NCI-H1048 (cell line): ENCODE measurements at places on chromosomes 11 and 22.

DNA sequence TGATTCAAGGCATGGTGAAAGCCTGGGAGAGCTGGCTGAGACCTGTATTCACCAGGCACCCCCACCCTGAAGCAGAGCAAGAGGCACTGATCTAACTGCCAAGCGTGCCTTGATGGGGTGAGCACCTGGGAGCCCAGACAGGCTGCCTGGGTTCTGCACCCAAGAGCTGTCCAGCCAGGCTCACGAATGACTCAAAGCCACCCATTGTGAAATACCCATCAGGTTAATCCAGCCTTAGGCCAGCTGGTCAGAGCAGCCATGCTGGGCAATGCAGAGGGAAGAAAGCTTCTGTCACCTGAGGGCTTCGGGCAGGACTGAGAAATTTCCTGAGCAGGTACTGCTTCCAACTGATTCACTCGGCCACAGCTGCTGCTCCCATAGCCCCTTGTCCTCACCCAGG is 22.1 kb downstream of the THOC5 start:
- DNase-seq, result no peak

DNA sequence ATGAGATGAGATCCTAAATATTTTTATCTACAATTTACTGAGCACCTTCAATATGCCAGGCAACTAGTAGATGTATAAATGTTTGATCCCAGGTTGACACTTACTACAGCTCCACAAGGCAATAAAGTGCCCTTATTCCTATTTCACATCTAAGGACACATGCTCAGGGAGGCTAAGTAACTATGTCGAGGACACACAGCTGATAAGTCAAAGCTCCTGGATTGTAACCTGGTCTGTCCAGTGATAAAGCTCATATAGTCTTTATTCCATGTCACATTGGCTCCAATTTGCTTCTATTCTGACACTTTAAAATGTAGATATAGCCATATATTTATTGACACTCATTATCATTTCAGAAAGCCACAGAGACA is 93.8 kb upstream of the BMAL1 start:
- DNase-seq, result no peak

DNA sequence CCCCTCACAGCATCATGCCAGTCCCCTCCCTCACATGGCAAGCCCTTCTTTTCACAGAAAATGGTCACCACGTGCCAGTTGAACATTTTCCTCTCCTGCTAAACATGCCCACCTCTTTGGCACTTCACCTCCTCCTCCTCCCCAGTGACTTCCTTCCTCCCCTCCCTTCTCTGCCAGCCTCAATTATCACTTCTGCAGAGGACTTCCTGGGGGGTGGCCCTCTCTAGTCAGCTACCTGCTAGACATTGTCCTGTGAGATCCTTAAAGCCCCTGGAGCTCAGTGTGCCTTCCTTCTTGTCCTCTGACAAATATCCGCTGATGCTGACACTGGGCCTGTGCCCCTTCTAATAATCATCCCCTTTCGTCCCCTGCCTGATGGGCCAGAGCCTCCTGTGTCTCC is 43.2 kb upstream of the E2F8 start:
- no peak for DNase-seq

DNA sequence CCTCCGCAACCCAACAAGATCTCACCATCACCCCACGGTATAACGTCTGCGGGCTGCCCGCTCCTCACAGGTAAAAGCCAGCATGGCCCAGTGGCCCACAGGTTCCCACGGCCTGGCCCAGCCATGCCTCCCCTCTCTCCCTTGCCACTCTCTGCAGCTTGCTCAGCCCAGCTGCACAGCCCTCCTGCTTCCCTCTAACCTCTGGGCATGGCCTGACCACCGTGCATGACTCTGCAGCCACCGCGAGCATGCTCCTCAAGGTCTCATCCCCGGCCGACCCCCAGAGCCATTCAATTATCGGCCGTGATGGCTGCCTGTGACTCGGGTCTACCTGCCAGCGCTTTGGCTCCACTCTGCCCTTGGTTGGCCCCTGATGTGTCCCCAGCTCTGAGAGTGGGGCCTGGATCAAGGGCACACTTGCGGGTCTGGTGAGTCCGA is 185.5 kb downstream of the CTTN start:
- DNase-seq, result no peak

GRCh38 chr22:41078931-41079330 is 13.5 kb upstream of the EP300 start:
- no peak for DNase-seq

DNA sequence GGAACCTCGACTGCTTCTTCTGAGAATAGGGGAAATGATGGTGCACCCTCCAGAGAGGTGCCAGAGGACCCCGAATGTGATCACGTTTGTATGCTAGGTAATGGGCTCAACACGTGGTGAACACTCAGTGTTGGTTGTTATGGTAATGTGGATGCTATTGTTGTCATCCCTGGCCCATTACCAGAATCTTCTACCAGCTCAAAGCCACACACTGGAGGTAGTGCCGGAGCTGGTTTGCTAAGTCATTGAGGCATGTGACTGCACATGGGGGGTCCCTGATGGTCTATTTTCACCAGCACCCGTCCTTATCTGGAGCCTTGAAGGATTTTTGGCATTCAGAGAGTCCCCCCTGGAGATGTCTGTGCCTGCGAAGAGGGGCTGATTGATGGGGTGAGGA is 119.1 kb upstream of the CD82 start:
- DNase-seq, result no peak

GRCh38 chr11:102138670-102139069 is 28.4 kb downstream of the YAP1 start:
- DNase-seq, result no peak

DNA sequence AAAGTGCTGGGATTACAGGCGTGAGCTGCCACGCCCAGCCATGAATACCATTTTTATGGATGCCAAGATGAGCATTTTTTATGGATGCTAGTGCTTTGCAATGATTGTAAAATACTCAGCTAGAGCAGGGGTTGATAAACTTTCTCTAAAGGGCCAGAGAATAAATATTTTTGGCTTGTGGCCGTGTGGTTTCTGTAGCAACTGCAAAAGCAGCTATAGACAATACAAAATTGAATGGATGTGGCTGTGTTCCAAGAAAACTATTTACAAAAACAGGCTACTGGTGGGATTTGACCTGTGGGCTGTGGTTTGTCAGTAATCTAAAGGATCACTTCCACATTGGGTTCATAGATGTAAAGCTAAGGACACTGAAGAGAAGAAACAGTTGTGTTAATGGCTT is 56.0 kb downstream of the COMMD9 start:
- no peak for DNase-seq

GRCh38 chr22:48748113-48748859 is 1079.4 kb downstream of the BRD1 start:
- no peak for DNase-seq

GRCh38 chr22:32030518-32031247 is 12.4 kb upstream of the SLC5A1 start:
- no peak for DNase-seq

GRCh38 chr11:133776671-133777367 is 68.5 kb downstream of the SPATA19 start:
- no peak for DNase-seq

DNA sequence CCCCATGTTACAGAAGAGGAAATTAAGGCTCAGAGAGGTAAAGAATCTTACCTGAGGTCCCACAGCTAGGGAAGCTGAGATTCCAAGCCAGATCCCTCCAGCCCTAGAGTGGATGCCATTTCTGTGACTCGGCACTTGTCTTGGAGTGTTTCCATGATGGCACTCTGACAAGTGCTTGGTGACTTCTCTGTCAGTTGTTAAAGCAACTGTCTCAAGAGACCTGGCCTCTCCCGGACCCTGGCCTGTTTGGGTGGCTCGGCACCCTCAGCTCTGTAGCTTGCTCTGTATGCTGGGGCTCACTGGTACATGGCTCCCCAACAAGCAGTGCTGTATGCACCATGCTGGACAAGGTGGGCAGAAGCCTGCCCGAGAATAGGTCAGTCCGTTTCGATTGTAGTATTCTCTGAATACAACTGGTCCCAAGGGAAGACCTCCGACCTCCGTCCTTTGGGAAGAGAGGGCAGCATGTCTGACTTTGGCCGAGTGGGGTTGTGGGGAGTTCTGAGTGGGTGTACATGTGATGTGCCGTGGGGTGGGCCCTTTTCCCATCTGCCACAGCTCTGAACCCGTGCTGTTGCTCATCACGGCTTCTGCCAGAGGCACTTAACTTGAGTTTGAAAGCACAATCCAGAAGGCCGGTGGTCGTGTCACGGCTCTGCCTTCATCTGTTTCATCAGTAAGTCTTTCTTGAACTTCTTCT is 12.4 kb downstream of the ACO2 start:
- no peak for DNase-seq

DNA sequence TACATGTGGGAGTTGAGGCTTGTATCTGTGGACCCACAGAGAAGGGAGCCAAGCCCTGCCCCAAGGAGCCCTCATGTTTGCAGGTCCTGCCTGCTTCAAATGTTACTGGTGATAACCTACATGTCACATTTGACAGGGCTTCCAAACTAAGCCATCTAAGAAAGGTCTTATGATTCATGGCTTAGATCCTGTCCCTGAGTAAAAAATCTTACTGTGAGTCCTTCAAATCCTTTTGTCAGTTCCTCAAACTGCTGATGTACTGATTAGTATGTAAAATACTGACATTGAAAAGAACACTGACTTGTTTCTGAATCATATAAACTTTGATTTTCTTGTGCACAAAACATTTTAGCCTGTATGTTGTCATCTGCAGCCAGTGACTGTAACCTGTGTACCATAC is 1.0 kb upstream of the PANX1 start:
- DNase-seq, result no peak

DNA sequence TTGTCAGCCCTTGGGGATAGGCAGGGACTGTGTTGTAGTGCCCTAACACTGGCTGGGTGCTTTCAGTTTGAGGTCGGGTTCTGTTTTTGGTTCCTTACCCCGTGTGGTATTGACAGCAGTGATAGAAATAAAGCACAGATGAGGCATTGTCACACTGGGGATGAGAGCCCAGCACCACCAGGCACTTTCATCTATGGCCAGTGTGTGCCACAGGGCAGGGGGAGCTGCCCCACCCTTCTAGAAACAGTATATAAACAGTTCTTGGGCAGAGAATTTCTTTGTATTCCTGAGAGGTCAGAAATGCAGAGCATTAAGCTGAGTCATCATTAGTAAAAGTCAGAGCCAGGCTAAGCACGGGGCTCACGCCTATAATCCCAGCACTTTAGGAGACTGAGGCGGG is 23.1 kb upstream of the CDC42EP2 start:
- DNase-seq, result no peak

- DNase-seq, result no peak
Observed at GRCh38 chr22:50129121-50129736, 39.4 kb downstream of the MOV10L1 start.

GRCh38 chr11:120067438-120068113 is 70.3 kb downstream of the TRIM29 start:
- no peak for DNase-seq

GRCh38 chr22:28761449-28761755 is 11.1 kb upstream of the CCDC117 start:
- no peak for DNase-seq

DNA sequence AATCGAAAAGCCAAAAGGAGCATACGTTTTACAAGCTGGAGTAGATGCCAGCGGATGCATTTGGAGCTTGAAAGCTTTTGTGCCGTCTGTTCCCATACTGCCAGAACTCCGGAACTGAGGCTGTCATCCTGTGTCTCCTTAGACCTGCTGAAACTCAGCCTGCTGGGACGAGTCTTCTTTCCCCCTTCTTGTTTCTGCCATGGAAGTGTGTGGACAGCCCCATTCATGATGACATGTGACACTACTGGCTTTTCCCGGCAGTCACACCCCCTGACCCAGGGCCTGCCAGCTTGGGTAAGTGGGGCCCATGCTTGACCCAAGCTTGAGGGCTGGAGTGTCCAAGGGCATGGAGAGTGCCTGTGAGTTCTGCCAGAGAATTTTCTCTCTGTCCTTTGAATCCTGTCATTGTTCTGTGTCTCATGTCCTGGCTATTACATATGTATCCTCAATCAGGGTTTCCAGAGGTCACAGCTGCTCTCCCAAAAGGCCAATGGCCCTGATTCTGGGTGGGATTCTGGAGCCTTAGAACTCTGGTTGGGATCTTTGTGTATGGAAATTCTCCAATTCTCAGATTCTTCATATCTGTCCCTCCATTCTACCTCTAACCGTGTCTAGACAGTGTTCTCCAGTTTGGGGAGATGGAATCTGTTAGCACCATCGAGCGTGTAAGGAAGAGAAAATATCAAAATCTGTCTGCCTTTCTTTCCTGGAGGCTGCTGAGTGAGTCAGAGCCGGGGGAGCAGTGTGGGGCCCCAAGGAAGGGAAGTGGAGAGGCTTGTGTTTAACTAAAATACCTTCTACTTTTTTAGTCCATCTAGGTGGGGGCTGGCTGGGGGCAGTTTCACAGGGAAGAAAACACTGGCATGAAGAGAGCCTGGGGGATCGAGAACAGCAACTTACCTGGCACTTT is 73.2 kb downstream of the KIAA1671 start:
- DNase-seq, result no peak

- no peak for DNase-seq
Observed at GRCh38 chr11:119618208-119618909, 110.6 kb downstream of the NECTIN1 start.

DNA sequence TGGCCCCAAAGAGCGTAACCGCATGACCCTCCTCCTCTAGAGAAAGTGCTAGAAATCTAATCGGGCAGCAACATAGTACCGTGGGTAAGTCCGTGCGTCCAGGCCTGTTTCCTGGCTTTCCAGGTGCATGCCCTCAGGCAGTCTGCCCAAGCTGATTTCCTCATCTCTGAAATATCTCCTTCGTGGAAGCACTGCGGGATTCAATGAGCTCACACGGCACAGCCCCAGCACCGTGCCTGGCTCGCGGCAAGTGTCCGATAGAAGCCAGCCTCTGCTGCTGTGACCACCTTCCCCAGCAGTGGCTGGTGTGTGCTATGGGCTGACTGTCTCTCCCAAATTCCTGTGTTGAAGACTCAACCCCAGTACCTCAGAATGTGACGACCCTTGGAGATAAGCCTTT is 20.7 kb downstream of the RPUSD4 start:
- DNase-seq, result no peak

- DNase-seq, result no peak
Observed at GRCh38 chr11:86116386-86116726, 47.5 kb upstream of the PICALM start.

DNA sequence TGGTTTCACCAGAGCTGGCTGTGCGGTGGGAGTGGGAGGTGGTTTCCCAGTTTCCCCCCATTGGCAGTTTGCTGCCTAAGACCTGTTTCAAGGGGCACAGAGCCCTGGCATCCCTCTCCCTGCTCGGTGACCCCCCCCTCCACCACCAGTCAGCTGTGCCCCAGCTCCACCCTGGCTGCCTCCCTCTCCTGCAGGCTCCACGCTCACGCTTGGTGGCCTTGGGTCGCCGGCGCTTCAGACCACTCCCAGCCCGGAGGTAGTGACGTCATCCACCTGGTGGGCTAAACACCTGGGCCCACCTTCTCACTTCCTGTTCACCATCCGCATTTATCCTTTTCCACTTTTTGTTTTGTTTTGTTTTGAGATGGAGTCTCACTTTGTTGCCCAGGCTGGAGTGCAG is 7.8 kb downstream of the GAL start:
- no peak for DNase-seq

DNA sequence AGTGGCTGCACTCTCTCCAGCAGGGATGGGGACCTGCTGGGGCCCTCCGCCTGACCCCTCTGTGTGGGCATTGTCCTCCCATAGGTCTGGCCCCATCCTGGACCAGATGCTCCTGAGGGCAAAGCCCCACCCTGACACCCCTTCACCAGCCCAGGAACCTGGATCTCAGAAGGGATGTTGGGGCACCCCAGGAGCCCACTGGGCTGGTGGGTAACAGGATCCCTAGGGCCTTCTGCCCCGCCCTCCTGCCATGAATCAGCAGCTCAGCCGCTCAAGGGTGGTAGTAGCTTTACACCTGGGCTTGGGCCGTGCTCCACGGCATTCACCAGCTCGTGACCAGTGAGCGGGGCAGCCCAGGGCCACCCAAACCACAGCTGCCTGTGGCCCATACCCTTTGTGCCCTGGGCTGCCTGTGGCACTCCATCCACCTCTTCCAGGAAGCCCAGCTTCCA is 1.0 kb upstream of the MAPK12 start:
- no peak for DNase-seq
